ENCODE measurements at places on chromosomes 7 and 10. TPM values are rescaled to one million over a fixed set of nuclear protein-coding genes. Genes with fewer than 3 reads are reported as not detected.

GRCh38 chr10:69505636-69506318 lies 54.5 kb downstream of the TSPAN15 start:
- DNase-seq: no peak
- H3K36me3 ChIP-seq: peaks cover 17% of the 10 kb centered on the region
- H3K4me3 ChIP-seq: peak overlapping the region; percentile 21
- peaks cover 48% of the 10 kb centered on the region for H3K4me1 ChIP-seq

BHLHA15 gene
- total RNA-seq: 0.58 TPM

DNA sequence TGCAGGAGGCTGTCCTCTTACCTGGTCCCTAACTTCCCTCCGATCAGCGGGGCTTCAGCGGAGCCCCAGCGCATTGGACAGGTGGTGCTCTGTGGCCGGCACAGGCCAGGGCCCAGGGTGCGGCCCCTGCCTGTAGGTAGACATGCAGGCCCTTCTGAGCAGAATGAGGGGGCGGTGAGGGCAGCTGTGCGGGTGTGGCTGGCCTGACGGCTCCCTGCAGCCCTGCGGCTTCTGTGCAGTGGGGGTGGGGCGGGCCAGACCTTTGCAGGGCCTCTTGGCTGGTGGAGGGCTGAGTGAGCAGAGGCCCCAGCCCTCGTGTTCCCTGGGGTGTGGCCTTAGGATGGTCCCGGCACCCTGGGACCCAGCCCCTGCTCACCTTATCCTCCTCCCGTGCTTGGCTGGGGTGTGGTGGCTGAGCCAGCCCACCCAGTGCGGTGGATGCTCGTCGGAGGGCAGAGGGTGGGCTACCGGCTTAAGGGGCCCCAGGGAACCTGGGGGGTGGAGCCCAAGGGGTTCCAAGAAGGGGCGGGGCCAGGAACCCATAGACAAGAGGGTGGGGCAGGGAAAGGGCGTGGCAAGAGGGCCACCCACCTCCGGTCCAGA lies 175.2 kb upstream of the TNRC18 start:
- no peaks in the 10 kb centered on the region for H3K27me3 ChIP-seq
- H3K4me3 ChIP-seq: no peak overlapping the region
- H3K36me3 ChIP-seq: peaks cover 28% of the 10 kb centered on the region
- H3K27ac ChIP-seq: peak overlapping the region; percentile 67
- H3K4me1 ChIP-seq: peaks cover 55% of the 10 kb centered on the region

ECHDC3 gene
- total RNA-seq: 8.3 TPM

AHCYL2 gene
- total RNA-seq: 13.0 TPM

- DNase-seq: peak; percentile 56
- H3K27ac ChIP-seq: no peak overlapping the region
- H3K36me3 ChIP-seq: no peaks in the 10 kb centered on the region
Observed at GRCh38 chr10:124558339-124559321, 97.0 kb downstream of the LHPP start.

All from muscle of leg (tissue), 16 donors.